Tibial nerve (tissue), 4 donors: ENCODE measurements at places on chromosomes 12 and 14. TPM values are rescaled to one million over a fixed set of nuclear protein-coding genes. Genes with fewer than 3 reads are reported as not detected.

The PRICKLE1 gene
- 21.6 TPM for total RNA-seq

The NGB gene
- total RNA-seq: not detected

The MYH6 gene
- not detected for total RNA-seq

The GPR137C gene
- total RNA-seq: 1.2 TPM

DNA sequence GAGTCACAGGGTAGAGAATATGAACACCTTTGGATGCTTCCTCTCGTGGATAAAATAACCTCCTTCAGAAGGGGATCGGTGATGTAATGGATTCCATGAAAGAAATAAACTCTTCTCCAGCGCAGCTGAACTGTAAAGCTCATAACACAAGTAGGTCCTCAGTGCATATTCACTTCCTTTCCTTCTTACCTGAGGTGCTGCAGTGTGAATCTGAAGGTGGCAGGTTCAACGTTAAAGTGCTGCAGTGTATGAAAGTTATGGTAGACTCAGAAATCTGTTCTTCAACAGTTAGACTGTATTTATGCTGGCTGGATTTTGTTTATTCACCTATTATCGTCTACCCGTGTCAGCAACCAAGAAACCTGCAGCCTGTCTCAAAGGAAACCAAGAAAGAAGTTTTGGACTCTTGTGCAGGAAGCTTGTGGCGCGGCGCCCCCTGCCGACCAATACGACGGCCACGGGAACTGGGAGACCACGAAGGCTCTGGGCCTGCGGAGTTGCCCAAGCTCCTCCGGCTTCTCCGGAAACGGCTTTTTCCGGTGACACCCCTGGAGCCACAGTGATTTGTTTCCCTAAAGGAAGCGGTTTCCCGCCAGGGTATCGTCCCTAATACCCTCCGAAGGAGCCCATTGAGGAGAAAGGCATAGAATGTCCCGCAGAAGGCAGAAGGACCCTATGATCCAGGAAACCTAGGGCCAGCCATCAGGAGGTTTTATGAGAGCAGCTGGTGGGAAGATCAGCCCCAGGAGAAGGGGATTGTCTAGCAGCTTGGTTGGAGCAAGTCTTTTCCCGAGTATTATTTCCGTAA is 17.6 kb upstream of the RNASE3 start:
- peak; percentile 70 for DNase-seq

- no peak for DNase-seq
Measured at GRCh38 chr12:22366181-22366580, 31.7 kb upstream of the ST8SIA1 start.

- DNase-seq: no peak
Measured at GRCh38 chr12:52566847-52567291, 6.8 kb downstream of the KRT74 start.

GRCh38 chr12:22477894-22478287 is 66.5 kb downstream of the C2CD5 start:
- DNase-seq: no peak
